HT-29 (cell line): ENCODE measurements at places on chromosomes 4 and X. TPM values are rescaled to one million over a fixed set of nuclear protein-coding genes. Genes with fewer than 3 reads are reported as not detected.

The NPY2R gene
- not detected in 2 replicates for total RNA-seq

The BEX5 gene
- not detected in 2 replicates for total RNA-seq

The CSAG2 gene
- total RNA-seq: not detected in 2 replicates

The MAGEE2 gene
- total RNA-seq: not detected in 2 replicates

The USP17L26 gene
- total RNA-seq: not detected in 2 replicates

The USP17L30 gene
- total RNA-seq: not detected in 2 replicates

The HOPX gene
- total RNA-seq: 3.0 TPM in 2 replicates

The MTHFD2L gene
- total RNA-seq: 18.4 and 32.9 TPM in 2 replicates

The TRIML2 gene
- total RNA-seq: not detected in 2 replicates

The ARX gene
- not detected in 2 replicates for total RNA-seq

The ADAMTS3 gene
- not detected in 2 replicates for total RNA-seq

The SMPX gene
- not detected in 2 replicates for total RNA-seq

The DKC1 gene
- total RNA-seq: 101 and 103 TPM in 2 replicates

The GALNTL6 gene
- total RNA-seq: not detected in 2 replicates

The ANXA3 gene
- 160 and 175 TPM in 2 replicates for total RNA-seq

The SORCS2 gene
- not detected in 2 replicates for total RNA-seq

The XPNPEP2 gene
- not detected in 2 replicates for total RNA-seq

The DMRTC1 gene
- not detected in 2 replicates for total RNA-seq

The CCDC160 gene
- not detected in 2 replicates for total RNA-seq

The AR gene
- total RNA-seq: not detected in 2 replicates

The TRIM2 gene
- 58.5 and 64.8 TPM in 2 replicates for total RNA-seq

The SOX3 gene
- total RNA-seq: not detected in 2 replicates

The MAGEA1 gene
- total RNA-seq: not detected in 2 replicates

The CSN1S1 gene
- not detected in 2 replicates for total RNA-seq

The C4orf36 gene
- 0.10 and 0.41 TPM in 2 replicates for total RNA-seq

The TRIM60 gene
- total RNA-seq: not detected in 2 replicates

The SSX2B gene
- not detected in 2 replicates for total RNA-seq

The DMP1 gene
- not detected in 2 replicates for total RNA-seq

The DCLK2 gene
- total RNA-seq: not detected in 2 replicates

The UGT2B11 gene
- not detected in 2 replicates for total RNA-seq

The FBXW7 gene
- total RNA-seq: 20.4 and 26.4 TPM in 2 replicates

The VSIG4 gene
- total RNA-seq: not detected in 2 replicates

The PDLIM3 gene
- not detected in 2 replicates for total RNA-seq

The HSFX3 gene
- not detected in 2 replicates for total RNA-seq

The TEX13B gene
- not detected in 2 replicates for total RNA-seq

The TMPRSS11D gene
- total RNA-seq: not detected in 2 replicates

The XG gene
- total RNA-seq: not detected in 2 replicates

The SAGE1 gene
- not detected in 2 replicates for total RNA-seq

The MAOB gene
- 1.1 and 1.7 TPM in 2 replicates for total RNA-seq

The UNC5C gene
- not detected in 2 replicates for total RNA-seq

The C4orf50 gene
- not detected in 2 replicates for total RNA-seq

The PTCHD1 gene
- not detected in 2 replicates for total RNA-seq

The OTUD5 gene
- 42.8 and 48.6 TPM in 2 replicates for total RNA-seq
